ENCODE measurements at places on chromosomes 3 and 15.

- no peak for DNase-seq
Observed at GRCh38 chr15:30954674-30955073, 36.8 kb downstream of the MTMR10 start.

DNA sequence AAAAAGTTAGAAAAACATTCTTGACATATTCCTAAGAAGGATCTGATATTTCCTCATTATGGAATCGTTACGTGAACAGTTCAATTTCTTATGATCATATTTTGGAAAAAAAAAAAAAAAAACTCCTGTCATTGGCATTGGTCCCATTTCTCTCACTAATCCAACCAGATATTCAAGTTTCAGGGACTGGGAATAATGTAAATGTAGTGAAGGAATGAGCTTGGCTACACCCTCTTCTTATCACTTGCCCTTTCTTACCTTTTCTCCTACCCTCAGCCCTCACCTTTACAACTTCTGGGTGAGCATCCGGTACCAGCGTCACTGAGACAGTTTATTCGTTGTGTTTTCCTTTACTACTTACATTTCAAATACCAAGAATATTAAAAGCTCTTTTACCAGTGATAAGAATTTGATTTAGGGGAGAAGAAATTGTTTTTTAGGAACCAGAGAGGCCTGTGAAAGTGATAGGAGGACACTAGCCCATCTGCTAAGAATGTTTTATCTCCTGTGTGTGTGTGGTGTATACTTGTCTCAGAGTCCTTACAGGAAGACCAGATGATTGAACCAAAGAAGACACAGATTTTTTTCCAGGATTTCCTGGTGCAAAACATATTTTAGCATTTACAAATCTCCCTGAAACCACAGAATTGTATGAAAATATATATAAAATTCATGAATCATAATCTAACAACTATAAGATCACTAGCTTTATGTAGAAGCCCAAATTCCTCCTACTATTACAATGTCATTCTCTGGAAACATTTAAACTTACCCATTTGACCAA, 946.7 kb downstream of the ZPLD1 start:
- no peak for DNase-seq

DNA sequence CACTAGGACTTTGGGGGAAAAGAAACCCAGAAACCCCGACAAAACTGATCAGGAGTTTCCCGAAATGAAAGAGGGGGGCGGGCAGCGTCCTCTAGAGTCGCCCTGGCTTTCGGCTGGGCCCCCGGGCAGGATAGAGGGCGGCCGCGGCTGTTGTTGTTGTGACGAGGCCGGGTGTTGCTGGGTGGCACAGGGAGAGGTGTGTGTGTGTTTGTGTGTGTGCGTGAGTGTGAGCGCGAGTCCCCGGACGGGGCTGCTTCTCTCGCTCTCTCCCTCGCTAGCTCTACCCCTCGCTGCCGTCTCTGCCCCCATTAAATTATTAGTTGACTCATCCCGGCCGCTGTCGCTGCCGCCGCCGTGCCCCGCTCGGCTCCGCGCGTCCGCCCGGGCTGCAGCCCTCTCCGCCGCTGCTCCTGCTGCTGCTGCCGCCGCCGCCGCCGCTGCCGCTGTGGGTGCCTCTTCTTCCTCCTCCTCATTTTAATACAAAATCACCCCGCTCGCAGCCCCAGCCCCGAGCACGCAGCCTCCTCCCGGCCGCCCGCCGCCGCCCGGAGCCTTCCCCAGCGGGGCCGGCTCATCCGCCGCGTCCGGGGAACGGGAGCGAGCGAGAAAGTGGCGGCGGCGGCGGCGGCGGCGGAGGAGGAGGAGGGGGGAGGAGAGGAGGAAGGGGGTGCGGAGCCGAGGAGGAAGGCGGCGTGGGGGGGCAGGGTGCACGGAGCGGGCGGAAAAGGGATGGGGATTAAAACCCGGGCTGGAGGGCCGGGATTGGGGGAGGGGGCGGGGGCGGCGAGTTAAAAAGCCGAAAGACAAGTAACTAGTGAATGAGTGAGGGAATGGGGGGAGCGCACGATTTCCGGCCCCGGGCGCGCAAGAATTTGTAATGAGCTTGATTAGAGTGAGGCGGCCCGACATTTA, at the start of gene SATB1:
SATB1 (minus strand) TSS at position 611 of the 912 bp plus-strand sequence. CDS start 4,372 bp downstream, outside the sequence.
- DNase-seq = no peak

- DNase-seq = no peak
Observed at GRCh38 chr15:56723787-56724186, 9.5 kb downstream of the ZNF280D start.

GRCh38 chr15:98433856-98434255, 214.5 kb upstream of the IGF1R start:
- no peak for DNase-seq

- DNase-seq = no peak
Observed at GRCh38 chr3:141106842-141107241, 55.7 kb downstream of the SPSB4 start.

DNA sequence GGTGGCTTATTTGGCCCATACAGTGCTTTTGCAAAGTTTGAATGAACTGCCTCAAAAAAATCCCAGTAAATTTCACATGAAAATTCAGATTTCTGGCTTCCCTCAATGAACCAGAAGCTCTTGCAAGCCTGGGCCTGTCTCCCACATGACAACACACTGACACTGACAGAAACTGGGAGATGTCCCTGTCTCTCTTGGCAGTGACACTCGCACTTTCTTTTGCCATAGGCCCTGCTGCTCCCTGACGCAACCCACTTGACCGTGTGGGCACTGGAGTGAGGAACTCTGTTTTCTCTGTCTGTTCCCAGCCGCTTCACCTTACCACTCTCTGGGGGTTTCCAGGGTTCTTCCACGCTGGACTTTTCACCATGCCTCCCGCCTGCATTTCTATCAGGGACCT, 524.5 kb downstream of the SHQ1 start:
- no peak for DNase-seq

- no peak for DNase-seq
Observed at GRCh38 chr3:11509173-11510000, 134.3 kb downstream of the VGLL4 start.

DNA sequence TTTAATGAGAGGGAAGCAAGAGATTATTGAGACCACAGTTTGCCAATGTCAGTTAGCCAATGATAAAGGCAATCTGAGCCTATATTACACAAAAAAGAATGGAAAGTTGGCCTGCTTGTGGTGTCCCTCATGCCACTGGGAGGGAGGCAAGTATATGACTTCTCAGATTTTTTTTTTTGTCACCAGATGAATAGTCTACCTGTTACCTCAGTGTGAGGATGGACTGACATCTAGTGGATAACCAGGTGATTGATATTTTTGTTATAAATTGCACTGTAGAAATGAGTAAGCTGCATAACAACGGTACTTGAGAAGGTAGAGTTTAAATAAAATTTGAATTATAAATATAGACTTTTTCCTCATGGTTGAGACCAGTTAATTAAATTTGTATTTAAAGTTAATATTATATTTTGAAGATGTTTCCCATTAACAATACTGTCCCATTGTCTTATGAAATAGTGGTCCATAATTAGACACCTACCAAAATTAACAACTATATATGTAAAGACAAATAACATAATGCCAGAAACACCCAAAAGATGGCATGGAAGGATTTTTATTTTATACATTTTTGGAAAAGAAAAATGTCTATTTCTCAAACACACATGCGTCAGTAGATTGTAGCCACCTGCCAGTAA, 237.8 kb upstream of the GADL1 start:
- DNase-seq = no peak

DNA sequence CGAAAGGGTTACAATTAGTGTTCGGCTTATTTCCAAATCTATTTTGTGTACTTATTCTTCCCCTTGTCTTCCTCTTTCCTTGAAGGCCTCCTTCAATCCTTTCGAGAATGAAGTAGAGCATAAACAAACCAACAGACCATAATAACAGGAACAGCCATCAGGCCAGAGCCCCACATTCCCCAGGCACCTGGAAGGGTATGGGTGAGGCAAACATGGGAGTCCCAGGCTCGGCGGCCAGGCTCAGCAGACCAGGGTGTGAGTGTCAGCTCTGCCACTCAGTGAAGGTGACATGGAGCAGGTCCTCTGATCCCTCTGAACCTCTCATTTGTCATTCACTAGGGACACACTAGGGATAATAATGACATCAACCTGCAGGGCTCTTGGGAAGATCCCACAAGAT, 13.8 kb downstream of the ALS2CL start:
- no peak for DNase-seq

GRCh38 chr3:53646723-53647122, 152.3 kb downstream of the CACNA1D start:
- DNase-seq = no peak

- no peak for DNase-seq
Observed at GRCh38 chr3:127067116-127067910, 84.4 kb downstream of the PLXNA1 start.

DNA sequence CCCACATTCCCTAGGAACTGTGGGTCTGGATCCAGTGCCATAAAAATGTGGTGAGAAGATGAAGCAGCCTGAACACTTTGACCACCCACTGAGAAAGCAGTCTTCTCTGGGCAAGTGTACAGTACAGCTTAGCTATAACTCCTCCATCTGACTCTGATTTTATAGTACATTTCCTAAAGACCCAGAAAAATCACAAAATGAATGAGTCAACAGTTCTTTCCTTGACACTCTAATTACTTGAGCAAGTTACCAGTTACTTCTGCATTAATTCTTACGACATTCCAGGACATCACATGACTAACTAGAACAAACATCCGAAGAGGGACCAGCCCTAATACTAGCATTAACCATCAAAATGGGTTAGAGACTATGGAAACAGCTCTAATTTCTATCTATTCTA, 148.1 kb upstream of the PEX5L start:
- DNase-seq = no peak

- no peak for DNase-seq
Observed at GRCh38 chr3:43155464-43156121, 49.7 kb upstream of the POMGNT2 start.

- no peak for DNase-seq
Observed at GRCh38 chr15:50330921-50331320, 24.1 kb downstream of the GABPB1 start.

- no peak for DNase-seq
Observed at GRCh38 chr3:33318710-33319380, 41.6 kb downstream of the FBXL2 start.

DNA sequence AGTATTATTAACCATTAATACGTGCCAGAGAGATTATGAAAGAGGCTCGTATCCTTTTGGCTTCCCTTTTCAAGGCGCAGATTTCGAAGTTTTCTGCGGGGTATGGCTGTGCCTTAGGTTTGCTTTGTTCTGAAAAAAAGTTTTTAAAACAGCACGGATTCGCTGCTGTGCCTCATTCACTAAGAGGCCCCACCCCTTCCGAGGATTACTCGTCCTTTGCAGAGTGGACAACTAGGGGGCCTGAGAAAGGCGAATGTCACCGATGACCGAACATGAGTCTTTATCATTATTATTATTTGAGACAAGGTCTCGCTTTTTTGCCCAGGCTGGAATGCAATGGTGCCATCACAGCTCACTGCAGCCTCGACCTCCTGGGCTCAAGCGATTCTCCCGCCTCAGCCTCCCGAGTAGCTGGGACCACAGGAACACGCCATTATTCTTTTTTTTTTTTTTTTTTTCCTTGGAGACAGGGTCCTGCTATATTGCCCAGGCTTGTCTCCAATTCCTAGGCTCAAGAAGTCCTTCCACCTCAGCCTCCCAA, 684 bp upstream of the RPS27L start:
- no peak for DNase-seq

DNA sequence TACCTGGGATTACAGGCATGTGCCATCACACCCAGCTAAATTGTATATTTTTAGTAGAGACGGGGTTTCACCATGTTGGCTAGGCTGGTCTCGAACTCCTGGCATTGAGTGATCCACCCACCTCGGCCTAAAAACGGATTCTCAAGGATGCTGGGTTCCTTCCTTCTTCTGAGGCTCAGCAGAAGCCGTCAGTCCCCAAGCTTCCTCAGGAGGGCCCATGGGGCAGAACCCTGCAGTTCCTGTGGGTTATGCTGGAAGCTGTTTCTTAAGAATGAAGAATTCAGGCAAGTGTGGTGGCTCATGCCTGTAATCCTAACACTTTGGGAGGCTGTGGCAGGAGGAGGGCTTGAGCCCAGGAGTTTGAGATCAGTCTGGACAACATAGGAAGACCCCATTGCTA, 29.0 kb upstream of the ZNF710 start:
- no peak for DNase-seq

Data from NCI-H1417 treated with DMSO at 0.1 percent for 48 hours (cell line).